ENCODE measurements at places on chromosomes 7 and 10.
A peak's percentile ranks its signal among the peaks of the same experiment; 100 is the strongest.

DNA sequence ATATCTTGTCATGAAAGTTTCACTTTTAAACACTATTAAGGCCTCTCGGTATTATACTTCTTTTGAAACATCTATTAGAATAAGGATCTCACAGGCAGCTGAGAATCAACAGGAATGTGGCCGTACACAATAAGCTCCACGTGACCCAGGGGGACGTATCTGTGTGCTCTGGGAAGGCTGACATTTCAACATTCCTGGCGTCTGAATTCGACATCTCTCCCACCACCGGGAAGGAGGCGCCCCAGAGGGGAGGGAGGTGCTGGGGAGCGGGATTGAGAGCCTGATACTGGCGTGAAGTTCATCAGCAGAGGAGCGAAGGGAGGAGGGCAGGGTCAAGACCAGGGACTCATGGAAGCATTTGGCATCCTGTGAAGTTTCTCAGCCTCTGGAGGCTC lies 401.3 kb downstream of the DNAJB6 start:
- no peak for DNase-seq

DNA sequence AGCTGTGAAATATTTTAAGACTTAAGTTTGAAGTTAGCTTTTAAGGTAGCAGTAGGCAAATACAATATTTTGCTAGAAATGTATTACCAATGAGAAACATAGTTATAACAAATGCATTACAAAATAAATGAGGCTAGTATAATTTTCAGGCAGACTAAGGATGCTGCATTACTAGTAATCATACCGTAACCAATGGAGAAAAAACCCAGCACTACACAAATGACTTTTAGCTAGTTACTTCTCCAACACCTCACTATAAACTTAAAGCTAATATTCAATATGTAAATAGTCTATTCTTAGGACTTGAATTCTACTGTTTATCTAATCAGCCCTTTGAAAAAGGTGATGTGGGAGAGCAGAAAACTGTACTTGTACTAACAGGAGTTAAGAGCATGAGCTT lies 285.3 kb upstream of the KLF14 start:
- DNase-seq: no peak

DNA sequence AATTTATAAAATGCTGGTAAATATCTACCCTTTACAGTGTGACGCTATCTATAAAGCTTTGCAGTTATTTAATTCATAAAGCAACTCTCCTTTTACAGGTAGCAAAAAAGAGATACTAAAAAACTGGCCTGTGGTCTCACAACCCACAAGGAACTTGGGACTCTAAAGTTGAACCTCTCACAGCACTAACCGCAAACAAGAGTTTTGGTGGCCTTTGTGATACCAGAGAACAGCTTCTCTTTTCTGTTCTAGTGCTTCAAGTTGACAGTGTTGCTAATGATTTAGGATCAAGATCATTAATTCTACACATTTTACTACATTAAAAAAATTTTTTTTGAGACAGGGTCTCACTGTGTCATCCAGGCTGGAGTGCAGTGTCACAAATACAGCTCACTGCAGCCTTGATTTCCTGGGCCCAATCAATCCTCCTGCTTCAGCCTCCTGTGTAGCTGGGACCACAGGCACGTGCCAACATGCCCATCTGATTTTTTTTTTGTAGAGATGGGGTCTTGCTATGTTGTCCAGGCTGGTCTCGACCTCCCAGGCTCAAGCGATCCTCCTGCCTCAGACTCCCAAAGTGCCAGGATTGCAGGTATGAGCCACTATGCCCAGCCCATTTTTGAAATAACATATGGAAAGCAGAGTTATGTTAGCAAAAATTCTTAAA lies 56.0 kb upstream of the ST8SIA6 start:
- peak; percentile 14 for DNase-seq

- no peak for DNase-seq
Observed at GRCh38 chr10:27072436-27073114, 27.7 kb downstream of the ANKRD26 start.

DNA sequence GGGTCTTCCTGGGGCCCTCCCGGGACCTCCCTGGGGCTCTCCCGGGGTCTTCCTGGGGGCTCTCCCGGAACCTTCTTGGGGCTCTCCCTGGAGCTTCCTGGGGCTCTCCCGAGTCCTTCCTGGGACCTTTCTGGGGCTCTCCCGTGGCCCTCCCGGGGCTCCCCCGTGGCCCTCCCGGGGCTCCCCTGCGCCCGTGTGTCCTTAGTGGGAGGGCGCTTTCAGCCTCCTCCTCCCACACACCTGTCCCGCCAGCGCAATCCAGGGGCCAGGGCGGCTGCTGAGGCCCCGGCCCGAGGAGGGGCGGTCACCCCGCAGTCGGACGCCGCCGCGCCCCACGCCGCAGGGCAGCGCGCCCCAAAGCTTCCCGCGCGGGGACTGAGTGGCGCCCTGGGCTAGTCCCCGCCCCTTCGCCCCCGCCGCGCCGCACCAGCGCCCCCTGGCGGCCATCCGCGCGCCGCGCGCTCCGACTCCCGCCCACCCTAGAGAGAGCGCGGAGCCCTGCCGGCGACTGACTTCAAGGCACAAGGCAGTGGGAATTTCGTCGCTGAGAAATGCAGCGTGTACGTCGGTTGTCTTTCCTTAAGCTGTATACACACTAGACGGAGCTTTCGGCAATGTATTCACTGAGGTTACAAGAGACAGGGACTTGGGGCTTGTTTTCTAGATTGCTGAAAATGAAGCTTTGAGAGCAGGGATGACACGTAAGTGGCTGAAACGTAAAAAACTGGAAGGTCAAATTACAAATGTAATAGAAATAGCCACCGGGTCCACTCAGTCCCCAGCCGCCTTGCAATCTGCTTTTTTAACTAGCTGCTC lies 47.1 kb downstream of the INSIG1 start:
- peak; percentile 90 for DNase-seq

- no peak for DNase-seq
Observed at GRCh38 chr10:72808001-72808400, 85.5 kb upstream of the OIT3 start.

GRCh38 chr10:133388236-133388972 lies 5.6 kb upstream of the MTG1 start:
- DNase-seq: no peak

- no peak for DNase-seq
Observed at GRCh38 chr10:99565166-99565565, 32.4 kb downstream of the NKX2-3 start.

DNA sequence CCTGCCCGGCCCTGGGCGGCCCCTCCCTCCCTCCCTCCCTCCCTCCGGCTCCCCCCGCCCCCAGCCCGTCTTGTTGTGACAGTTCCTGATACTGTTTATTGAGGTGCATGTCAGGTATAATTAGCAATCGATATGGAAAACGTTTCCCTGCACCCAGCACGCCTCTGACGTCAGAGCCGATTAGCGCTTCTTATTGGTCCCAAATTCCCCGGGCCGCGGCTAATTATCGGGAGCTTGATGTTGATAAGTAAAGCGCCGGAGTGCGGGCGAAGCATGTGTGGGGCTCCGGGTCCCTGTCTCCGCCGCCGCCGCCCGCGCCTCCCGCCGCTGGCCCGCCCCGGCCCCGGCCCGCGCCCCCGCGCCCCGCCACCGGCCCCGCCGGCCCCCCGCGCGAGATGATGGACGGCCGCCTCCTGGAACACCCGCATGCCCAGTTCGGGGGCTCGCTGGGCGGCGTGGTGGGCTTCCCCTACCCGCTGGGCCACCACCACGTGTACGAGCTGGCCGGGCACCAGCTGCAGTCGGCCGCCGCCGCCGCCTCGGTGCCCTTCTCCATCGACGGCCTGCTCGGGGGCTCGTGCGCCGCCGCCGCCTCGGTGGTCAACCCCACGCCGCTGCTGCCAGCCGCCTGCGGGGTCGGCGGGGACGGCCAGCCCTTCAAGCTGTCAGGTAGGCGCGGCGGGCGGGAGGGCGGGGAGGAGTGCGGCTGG lies at the start of gene UNCX:
TSS of gene UNCX (plus strand) at position 250 of the 710 bp plus-strand sequence. CDS start at position 396, 146 bp downstream.
- no peak for DNase-seq

GRCh38 chr10:12130237-12130872 lies 878 bp downstream of the SEC61A2 start:
- peak; percentile 76 for DNase-seq

- peak; percentile 34 for DNase-seq
Observed at GRCh38 chr10:89954787-89955566, 253.6 kb downstream of the KIF20B start.

GRCh38 chr10:129391464-129391863 lies 75.6 kb upstream of the MGMT start:
- no peak for DNase-seq

DNA sequence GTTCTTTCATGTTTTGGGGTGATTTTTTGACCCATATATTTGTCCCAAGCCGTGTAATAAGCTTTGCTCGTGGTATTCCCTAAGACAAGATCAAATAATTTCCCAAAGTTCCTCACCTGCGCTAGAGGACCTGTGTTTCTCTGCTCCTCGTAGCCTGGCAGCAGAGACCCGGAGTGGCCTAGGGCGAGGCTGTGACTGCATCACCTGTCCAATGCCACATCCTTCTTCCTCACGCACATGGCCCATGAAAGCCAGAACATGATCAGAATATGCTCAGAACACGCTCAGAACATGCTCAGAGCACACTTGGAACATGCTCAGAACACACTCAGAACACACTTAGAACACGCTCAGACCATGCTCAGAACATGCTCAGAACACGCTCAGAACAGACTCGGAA lies 23.8 kb downstream of the EN2 start:
- no peak for DNase-seq

DNA sequence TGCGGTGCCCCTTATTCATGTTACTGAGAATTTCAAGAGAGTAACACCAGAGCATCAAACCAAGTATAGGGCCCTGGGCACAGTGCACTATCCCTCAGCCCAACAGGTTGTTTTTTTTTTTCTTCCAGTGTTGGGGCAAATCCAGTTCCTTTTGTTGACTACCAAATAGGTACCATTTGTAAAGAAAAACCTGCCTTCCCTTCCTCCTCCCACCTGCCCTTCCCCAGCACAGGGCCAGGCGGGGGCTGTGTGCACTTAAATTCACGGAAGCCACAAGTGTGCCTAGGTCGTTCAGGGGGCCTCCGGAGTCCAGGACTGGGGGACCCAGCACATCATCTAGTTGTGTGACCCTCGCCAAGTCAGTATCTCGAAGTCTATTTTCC lies 595 bp upstream of the SFXN4 start:
- no peak for DNase-seq

GRCh38 chr7:137820156-137820555 lies 26.6 kb downstream of the DGKI start:
- DNase-seq: no peak

DNA sequence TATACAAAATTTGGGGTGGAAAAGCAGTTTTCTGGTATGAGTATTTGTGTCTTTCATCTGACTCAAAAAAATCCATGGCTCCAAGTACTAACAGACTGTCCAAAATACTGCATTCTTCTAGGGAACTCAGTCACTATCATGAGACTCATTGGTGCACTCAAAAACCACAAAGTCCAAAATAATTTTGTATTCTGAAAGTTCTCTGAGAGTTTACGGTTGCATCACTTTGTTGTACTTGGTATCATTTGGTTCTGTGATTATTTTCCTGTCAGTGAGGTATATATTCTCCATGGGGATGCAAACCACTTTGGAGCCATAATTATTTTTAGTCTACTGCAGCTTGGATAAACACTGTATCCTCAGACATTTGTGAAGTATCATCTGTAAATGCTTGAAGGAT lies 28.0 kb upstream of the CABCOCO1 start:
- DNase-seq: no peak

- DNase-seq: no peak
Observed at GRCh38 chr7:111274857-111275256, 183.9 kb downstream of the LRRN3 start.

DNA sequence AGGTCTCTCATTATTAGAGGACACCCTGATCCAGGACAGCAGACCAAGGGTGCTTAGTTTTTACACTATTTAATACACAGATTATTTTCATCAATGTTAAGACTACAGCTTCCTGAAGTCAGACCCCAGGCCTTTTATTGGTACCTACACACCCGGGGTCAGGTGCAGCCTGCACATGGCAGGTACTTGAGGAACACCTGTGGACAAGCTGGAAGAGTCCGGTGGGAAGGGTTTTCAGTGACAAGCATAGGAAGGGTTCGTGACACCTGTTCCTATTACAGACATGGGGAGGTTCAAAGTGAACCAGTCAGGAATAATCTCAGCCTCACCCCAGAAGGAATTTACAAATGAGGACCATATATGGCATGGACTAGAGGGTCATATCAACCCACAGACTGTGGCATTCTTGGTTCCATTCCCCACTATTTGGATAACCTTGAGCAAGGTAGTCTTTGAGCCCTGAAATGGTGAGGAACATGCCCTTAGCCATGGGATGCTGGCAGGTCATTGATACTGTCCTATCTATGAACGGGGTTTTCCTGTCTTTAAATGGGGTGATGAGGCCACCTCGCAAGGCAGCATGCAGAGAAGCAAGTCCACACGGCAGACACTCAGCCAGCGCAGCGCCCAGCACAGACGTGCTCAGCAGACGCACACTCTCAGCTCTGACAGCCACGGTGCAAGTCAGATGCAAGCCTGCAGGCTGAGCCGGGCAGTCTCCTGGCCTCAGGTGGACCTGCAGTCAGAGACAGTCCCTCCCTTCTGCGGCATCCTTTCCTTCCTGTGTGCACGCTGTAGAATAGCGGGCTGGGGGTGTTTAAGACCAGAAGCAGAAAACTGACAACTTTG lies 624.9 kb downstream of the PTPRN2 start:
- DNase-seq: no peak

DNA sequence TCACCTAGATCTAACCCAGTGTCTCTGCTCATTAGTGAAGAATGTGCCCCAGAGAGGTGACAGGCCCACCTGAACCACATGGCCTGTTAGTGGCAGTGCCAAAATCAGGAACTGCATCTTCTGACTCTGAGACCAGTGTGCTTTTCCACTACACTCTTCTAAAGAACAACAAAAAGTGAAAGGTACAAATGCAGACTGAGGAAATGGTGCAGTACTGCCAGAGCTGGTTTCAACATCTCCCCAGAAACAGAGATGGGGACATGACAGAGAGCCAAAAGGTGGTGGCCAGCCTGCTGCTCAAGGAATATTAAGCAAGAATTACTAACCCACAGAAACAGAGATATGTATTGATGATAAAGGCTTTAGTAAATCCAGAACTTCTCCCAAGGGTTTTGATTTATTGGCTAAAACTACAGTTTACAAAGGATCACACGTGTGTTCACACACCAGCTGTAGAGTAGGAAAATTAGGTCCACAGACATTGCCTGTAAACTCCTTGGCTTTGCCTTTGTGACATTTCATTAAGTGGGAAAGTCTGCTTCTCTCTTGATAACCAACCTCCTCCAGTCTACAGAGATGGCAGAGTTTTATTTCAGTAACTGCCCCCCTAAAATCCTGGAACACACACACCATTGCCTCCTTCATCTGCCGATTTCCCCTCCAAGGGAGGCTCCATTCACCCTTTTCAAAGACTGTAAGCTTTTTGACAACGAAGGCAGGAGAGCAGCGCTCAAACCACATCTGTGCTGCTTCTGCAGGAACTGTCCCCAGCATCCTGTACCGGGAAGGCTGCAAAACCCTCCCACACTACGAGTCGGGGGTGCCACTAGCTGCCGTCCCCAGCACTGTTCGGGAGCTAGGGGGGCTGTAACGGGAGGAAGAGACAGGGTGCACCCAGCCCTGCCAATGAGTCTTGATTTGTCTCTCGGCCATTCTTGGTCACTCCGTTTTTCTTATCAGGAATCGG lies 29.8 kb downstream of the GSDME start:
- peak; percentile 54 for DNase-seq

- no peak for DNase-seq
Observed at GRCh38 chr10:29280488-29280840, 8.4 kb upstream of the LYZL1 start.

Data from GM13977 (cell line).